ENCODE measurements at places on chromosomes 5 and 9.

DNA sequence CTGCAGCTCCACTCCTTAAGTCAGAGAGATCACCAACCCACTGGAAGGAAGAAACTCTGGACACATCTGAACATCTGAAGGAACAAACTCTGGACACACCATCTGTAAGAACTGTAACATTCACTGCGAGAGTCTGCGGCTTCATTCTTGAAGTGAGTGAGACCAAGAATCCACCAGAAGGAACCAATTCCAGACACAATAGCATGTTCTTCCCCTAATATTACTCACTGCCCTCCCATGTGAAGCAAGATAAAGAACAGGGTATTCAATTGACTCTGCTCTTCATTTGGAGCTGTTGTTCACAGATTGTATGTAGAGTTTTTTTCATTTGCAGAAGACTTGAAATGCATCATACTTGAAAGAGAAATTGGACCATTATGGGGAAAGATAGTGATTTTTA lies 10.8 kb downstream of the SAXO1 start:
- no peak for DNase-seq

GRCh38 chr5:79330071-79330470 lies 94.1 kb downstream of the JMY start:
- no peak for DNase-seq

- DNase-seq = no peak
Measured at GRCh38 chr9:83583151-83584014, 39.6 kb upstream of the IDNK start.

GRCh38 chr9:128643519-128644300 lies 12.9 kb downstream of the DYNC2I2 start:
- no peak for DNase-seq

DNA sequence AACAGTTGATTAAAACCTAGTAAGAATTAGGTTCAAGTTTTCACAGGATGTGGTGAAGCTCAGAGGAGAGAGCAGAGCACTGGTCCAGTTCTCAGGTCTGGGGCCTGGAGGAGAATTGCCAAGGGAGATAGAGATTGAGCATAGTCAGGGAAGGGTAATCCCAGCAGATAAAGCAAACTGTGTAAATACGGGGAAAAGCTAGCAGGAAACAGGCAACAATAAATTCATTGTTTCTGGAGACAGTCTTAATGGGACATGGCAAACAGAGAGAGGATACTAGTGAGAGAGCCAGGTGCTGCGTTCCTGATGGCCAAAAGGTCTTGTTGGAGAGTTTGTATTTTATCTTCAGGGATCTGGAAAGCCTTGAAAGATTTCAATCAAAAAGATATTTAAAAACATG lies 333.0 kb downstream of the PDE4D start:
- DNase-seq = no peak
